Stimulated activated CD8-positive, alpha-beta memory T cell treated with anti-CD3 and anti-CD28 coated beads, Interleukin-7, amount 100 ng/mL, for 4 hours (primary cell): ENCODE measurements at places on chromosomes 11 and 22.

DNA sequence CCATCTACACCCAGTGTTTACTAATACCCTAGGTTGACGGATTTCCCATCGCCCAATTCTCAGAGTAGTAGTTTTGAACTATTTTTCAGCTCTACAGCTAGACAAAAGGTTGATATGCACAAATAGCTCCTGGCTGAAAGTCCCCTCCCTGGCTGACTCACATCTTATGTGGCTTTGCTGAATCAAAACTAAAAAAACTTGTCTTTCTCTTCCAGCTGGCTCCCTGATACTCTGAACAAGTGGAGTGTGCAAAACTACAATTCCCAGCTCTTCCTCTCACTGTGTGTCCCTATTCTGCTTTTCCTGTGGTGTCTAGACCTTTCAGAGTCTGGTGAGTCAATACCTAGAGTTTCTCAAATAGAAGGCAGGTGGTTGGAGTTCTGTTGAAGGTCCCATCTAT lies 12.7 kb upstream of the LARGE1 start:
- DNase-seq, result no peak

- no peak for DNase-seq
Observed at GRCh38 chr11:128957202-128957482, 14.5 kb upstream of the TP53AIP1 start.

DNA sequence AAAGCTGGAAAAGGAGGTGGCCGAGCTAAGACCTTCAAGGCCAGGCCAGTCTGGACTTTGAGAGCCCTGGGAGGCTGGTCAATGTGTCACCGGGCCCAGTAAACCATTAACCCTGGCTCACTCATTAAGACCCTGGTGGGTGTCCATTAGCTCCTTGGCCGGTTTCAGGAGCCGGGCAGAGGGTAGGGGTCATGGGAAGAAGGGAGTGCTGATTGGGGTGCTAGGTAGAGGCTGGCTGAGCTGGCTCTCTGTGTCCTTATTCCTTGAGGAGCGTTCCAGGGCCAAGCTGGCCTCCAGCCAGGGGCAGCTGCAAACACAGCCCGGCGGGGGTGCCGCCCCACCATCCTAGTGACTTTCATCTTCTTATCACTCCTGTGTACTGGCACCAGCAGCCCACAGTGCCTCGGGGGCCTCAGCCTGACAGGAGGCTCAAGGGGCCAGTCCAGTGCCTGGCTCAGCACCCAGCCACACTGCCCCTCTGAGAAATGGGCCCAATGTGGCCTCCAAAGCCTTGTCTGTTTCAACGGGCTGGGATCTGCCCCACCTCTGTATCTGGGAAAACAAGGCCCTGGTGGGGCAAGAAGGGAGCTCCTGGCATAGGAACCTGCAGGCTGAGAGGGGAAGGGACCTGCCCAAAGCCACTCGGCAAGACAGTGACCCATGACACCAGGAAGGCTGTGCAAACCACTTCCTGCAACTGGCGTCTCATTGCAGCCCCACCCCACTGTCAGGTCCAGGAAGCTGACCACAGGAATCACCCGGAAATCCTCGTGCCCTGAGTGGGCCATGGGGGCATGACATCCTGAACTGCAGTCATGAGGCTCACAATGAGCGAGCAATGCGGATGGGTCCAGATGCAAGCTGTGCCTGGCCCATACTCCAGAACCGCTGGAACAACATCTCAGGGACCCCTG lies 15.1 kb upstream of the RGL4 start:
- DNase-seq, result no peak

GRCh38 chr11:22177186-22177585 lies 15.7 kb upstream of the ANO5 start:
- no peak for DNase-seq

- peak; percentile 74 for DNase-seq
Observed at GRCh38 chr11:72814286-72815109, at the start of gene ATG16L2. Gene ATG16L2 (plus strand): TSS chr11:72814411. CDS start chr11:72814446, 35 bp downstream.

GRCh38 chr11:72439455-72439854 lies 5.1 kb upstream of the CLPB start:
- DNase-seq, result no peak

- no peak for DNase-seq
Observed at GRCh38 chr11:76673176-76674142, 2.9 kb upstream of the LRRC32 start.

- no peak for DNase-seq
Observed at GRCh38 chr11:121570453-121570852, 117.7 kb upstream of the SORL1-AS1 start.

GRCh38 chr11:10443152-10443551 lies 11.9 kb upstream of the AMPD3 start:
- DNase-seq, result no peak

GRCh38 chr22:43471606-43472135 lies 59.9 kb downstream of the MPPED1 start:
- no peak for DNase-seq
